HFF-Myc (cell line): ENCODE measurements at places on chromosomes 11 and 22.

DNA sequence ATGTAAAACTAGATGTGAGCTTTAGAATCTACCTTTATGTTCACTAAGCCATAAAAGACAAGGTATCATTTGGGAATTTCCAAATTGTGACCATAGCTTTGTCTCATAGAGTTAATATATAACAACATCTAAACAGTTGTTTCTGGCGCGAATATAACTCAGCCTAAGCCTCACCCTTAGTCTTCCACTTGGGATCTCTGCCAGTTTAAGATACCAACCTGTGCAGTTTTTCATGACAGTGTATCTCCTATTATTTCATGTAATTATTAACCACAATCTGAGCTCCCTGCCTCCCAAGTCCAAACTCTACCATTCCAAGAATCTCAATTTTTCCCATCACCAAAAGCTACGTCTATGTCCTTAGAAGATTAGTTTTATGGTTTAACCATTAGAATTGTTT, 572.5 kb upstream of the ISX start:
- DNase-seq = no peak

GRCh38 chr22:25023879-25024278, 71.4 kb downstream of the KIAA1671 start:
- no peak for DNase-seq

DNA sequence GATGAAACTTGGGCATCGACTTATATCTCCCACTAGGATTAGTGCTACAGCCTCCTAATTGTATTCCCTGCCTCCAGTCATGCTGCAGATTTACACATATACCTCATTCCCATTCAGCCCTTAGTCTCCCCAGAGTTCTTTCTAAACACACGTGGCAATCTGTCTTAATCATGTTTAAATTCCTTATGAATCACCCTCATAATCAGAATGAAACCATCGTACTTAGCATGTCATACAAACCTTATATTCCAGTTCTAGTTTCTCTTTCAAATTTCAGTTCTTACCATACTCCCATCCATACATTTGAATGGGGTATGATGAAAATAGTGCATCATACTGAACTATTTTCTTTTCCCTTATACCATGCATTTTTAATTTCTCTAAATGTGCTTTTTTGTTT, 6.0 kb upstream of the OR10A2 start:
- DNase-seq = no peak

- no peak for DNase-seq
Measured at GRCh38 chr11:120527111-120527761, 15.7 kb downstream of the GRIK4 start.

DNA sequence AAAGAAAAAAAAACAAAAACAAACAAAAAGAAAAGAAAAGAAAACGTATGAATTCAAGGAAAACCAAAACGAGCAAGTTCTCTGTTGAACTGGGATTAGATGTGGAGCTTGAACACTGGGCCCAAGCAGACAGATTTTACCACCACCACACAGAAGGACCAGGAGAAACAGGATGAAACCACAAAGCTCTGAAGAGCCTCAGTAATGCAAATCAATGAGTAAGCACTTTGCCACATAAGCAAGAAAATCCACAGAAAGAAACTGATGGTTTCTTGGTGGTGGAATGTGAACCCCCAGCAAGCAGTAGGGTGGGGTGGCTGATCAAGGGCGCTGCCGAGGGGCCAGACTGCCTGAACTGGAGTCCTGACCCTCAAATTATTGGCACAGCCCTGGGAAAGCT, 50.9 kb upstream of the NFRKB start:
- DNase-seq = no peak
